Stimulated activated CD4-positive, alpha-beta T cell treated with anti-CD3 and anti-CD28 coated beads, Interleukin-15, amount 100 ng/mL, for 1 hour (primary cell): ENCODE measurements at places on chromosomes 12 and 14.

DNA sequence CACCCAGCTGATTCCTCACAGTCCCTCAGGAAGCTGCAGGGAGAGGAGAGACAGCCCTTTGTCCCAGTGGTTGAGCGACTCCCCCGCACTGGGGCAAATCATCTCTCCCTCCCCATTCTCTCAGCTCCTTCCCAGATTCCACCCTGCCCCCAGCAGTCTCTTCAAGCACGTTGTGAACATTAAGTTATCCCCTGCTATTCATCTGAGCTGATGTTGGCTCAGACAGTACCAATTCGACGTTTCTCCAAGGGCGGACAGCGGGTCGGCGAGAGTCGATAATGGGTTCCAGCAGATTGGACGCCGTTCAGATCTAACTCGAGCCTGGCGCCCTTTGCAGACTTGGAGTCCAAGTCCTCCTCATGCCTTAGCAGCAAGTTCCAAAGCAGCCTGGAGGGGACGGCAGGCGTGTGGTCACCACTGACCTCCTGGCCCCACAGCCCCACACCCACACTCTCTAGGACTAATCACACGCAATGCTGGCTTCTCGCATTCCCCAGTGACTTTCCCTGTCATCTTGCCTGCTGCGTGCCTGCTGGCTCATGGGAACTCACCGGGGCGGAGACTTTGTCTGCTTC lies 245.9 kb downstream of the CHST11 start:
- no peak for DNase-seq

GRCh38 chr12:110073049-110073831 lies 24.9 kb upstream of the C12orf76 start:
- no peak for DNase-seq

DNA sequence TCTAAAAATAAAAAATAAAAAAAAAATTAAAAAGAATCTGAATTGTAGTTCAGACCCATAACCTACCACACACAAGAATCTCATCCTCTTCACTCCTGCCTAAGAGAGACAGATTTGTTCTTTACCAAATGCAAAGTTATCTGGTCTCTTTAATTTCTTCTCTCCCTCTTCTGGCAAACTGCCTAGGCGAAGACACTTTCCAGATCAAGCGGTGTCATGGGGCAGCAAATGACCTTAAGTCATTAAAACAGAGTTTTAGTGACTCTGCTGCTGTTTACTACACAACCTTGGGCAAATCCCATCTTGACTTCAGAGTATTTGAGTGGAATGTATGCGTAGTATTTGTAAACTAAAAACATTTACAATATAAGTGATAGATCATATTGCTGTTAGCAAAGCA lies 60.9 kb upstream of the NID2 start:
- no peak for DNase-seq

GRCh38 chr14:69615496-69616407 lies 4.4 kb downstream of the SUSD6 start:
- no peak for DNase-seq
